ENCODE measurements at places on chromosomes 7 and 10. TPM values are rescaled to one million over a fixed set of nuclear protein-coding genes. Genes with fewer than 3 reads are reported as not detected.

Gene LRRC18
- not detected for total RNA-seq

Gene PKD1L1
- total RNA-seq = under 0.01 TPM

Gene MMD2
- not detected for total RNA-seq

Gene VOPP1
- total RNA-seq = 29.4 TPM

Gene HOXA2
- 0.54 TPM for total RNA-seq

Gene WASHC2C
- total RNA-seq = 14.8 TPM

Gene LHFPL3
- total RNA-seq = not detected

Gene ABHD11
- 11.3 TPM for total RNA-seq

Gene PAPOLB
- under 0.01 TPM for total RNA-seq

Gene CYP3A4
- not detected for total RNA-seq

Gene ECHDC3
- 11.8 TPM for total RNA-seq

DNA sequence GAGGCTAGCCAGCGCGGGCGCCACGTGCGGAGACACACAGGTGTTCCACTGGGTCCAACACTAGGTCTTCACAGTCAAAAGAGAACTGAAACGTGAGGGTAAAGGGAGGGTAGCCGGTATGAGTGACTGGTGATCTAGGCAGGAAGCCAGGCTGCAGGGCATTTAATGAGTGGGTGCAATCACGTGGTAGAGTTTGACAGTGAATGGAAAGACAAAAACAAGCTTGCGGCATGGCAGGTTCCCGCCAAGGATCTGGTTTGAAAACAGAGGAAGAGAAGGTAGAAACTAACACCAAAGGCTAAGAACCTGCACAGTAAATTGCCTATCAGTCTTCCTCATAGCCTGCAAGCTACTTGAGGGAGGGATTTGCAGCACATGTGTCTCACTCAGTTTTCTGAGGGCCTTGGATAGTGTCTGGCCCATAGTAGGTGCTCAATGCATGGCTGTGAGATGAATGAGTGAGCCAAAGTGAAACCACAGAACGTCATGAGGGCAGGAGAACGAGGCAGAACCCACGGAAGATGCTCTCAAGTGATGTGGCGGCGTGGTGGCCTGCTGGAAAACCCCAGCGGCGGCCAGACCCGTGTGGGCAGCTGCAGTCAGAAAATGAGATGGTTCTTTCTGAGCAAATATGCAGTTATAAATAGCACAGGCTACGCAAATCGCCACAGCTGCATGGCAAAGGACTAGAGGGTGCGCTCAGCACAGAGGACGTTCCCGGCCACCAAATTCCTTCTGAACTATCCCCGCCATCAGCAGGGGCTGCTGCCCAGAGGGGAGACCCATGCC, 183.6 kb upstream of the NFE2L3 start:
- DNase-seq = no peak

GRCh38 chr10:100872034-100872791, 40.5 kb upstream of the SLF2 start:
- peak; percentile 69 for DNase-seq

- DNase-seq = no peak
These were observed 29.3 kb downstream of the DYNC2I1 start for GRCh38 chr7:158885624-158886023.

DNA sequence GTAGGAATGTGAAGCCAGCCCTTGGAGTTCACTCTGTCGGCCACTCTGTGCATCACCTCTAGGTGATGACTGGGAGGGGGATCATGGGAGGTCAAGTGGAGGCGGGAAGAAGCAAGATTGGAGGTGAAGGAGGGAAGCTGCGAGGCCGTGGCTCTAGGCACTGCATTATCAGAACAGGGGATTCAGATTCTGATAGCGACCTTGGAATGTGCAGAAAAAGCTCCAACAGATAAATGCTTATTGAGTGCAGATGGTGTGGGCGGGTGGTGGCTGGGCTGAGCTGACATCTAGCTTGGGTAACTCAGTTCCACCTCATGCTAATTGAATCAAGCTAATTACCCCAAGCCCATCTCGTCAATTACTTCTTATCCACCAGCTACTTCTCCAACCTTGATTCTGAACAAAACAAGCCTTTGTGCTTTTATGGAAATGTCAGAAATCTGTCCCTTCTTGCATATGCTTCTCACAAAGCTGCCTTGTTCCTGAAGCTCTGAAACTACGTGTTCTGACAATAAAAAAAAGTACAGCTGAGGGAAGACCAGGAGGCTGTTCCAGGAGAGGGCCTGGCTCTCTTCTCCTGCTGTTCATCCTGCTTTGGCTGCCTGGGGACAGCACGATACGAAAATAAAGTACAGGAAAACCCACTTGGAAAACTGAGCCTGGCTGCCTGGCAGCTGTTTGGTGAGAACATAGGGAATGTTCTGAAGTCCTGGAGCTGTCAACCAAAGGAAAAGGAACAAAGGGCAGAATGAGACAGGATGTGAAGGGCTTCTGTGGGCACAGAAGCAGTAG, 27.5 kb downstream of the STRA8 start:
- DNase-seq = no peak

DNA sequence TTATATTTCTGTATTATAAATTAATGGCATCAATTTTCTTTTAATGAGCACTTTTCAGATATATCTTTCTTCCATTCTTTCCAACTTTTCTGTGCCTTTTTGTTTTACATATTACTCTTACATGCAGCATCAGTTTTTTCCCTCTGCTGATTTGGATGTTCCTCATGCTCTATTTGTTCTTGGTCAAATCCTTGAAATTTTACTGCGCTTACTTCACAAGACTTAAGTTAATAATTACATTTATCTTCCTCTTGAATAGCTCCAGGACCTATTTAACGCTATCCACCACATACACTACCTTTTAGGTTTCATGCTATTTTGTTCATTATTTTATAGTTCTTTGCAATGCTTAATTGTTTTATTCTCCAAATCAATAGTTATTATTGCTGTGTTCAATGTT, 97.6 kb upstream of the CTTNBP2 start:
- no peak for DNase-seq

- no peak for DNase-seq
These were observed 92.9 kb downstream of the CTNNA3 start for GRCh38 chr10:67603086-67603485.

GRCh38 chr10:98274562-98274961, 6.6 kb upstream of the LOXL4 start:
- no peak for DNase-seq

DNA sequence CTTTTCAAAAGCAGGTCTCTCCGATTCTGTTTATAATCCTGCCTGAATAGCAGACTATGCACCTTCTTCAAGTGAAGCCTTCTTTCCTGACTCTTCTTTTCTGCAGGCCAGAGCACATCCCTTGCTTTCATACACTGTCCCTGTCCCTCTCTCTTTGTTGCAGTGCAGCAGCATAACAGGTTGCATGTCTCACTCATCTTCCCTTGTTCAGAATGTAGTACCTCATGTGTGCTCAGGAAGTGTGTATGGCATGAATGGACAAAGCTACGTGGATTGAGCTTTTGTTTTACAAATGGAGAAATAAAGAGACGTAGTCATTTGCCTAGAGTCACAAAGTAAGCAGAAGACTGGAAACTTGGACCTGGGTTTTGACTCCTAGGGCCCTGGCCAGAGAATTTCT, 68.0 kb downstream of the PTPRZ1 start:
- no peak for DNase-seq

DNA sequence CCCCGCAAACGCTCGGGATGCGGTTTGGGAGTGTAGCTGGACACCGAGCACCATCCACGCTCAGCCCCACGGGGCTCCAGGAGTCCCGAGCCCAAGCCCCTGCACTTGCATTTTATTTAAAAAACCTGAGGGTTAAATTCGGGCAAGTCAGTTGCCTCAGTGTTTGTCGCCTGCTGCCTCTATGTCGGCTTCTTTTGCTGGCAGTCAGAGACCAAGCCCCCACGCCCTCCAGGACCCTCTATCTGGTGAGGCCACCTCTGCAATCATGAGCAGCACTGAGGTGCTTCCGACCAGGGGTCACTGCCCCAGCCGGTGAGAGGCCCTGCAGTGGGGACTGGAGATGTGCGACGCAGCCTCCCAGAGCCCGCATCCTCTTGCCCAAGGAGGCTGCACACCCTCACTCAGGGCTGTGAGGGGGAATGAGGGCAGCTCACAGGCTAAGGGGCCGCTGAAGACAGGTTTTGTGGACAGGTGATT, 13.3 kb upstream of the ZNF273 start:
- DNase-seq = no peak

DNA sequence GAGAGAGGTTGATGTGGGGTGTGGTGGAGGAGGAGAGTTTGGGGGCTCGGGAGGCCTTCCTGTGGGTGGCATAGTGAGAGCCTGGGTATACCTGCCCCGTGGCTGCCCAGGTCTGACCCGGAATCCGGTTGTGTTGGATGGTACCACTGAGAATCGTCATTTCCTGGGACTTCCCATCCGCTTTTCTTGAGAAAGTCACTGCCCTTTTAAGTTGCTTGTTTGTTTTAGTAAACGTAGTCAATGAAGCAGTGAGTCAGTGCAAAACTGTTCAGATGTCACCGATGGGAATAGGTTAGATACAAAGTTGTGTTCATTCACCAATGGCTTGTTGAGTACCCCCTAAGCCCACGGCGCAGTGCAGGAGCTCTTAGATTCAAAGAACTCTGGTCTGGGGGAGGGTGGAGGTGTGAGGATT, 285.8 kb downstream of the CAMK1D start:
- DNase-seq = no peak

DNA sequence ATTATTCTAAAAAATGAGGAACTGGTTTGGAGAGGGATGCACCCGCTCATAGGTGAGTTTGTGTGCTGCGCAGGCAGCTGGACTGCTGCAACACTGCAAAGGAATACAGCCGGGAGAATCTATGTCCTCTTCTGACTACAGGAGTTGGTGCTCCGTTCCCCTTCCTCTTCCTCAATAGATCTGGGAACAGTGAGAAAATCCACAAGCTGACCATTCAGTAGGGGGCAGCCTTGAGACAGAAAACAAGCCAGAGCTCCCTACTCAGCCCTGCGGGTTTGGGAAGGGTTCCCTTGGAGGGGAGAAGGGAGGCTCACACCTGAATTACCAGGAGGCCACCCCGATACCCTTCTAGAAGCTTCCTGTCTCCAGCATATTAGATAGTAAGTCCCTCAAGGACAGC, 87.3 kb upstream of the FOXI2 start:
- no peak for DNase-seq

- no peak for DNase-seq
These were observed 11.8 kb downstream of the KAZALD1 start for GRCh38 chr10:101073631-101074030.

DNA sequence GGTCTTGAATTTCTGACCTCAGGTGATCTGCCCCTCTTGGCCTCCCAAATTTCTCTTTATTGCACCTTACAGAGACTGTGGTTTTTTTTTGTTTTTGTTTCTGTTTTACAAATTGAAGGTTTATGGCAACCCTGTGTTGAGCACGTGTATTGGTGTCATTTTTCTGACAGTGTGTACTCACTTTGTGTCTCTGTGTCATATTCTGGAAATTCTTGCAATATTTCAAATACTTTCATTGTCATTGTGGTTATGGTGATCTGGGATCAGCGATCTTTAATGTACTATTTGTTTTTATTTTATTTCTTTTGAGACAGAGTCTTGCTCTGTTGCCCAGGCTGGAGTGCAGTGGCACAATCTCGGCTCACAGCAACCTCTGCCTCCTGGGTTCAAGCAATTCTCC, 89.8 kb downstream of the PRTFDC1 start:
- DNase-seq = no peak

- no peak for DNase-seq
These were observed 13.5 kb downstream of the ING3 start for GRCh38 chr7:120964088-120964487.

GRCh38 chr7:75614401-75614800, 122.3 kb downstream of the SPDYE5 start:
- DNase-seq = no peak

- no peak for DNase-seq
These were observed 47.0 kb upstream of the RASGEF1A start for GRCh38 chr10:43313901-43314300.

- no peak for DNase-seq
These were observed 97.8 kb downstream of the OAT start for GRCh38 chr10:124320778-124321432.

- DNase-seq = no peak
These were observed 26.5 kb downstream of the ANKRD7 start for GRCh38 chr7:118250860-118251494.

- no peak for DNase-seq
These were observed 340.2 kb downstream of the THSD7A start for GRCh38 chr7:11491811-11492210.

DNA sequence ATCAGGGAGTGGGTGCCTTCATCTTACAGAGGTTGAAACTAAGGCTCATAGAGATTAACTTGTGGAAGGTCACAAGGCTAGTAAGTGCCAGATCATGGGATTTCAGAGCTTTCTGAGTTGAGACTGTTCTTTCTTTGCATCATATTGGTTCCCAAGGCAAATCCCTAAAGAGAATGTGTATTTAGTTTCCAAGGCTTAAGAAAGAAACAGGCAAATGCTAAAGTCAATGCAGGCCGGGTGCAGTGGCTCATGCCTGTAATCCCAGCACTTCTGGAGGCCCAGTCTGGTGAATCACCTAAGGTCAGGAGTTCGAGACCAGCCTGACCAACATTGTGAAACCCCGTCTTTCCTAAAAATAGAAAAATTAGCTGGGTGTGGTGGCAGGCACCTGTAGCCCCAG, 19.8 kb downstream of the CDK1 start:
- DNase-seq = no peak

DNA sequence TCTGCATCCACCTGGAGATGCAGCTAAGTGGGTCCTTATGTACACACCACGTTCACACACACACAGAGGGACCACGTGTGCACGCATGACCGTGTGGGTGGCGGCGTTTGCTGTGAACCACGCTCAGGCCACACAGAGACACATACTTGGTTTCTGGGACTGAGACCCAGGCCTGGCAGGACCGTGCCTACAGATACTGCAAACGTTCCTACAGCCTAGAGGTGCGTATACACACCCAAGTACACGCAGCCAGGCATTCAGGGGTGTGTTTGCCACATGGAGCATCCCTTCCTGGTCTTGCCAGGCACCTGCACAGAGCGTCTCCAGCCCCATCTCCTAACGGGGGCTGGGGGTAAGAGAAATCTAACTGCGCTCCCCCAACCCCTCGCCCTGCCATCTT, 49.0 kb upstream of the GTF2IRD1 start:
- no peak for DNase-seq

DNA sequence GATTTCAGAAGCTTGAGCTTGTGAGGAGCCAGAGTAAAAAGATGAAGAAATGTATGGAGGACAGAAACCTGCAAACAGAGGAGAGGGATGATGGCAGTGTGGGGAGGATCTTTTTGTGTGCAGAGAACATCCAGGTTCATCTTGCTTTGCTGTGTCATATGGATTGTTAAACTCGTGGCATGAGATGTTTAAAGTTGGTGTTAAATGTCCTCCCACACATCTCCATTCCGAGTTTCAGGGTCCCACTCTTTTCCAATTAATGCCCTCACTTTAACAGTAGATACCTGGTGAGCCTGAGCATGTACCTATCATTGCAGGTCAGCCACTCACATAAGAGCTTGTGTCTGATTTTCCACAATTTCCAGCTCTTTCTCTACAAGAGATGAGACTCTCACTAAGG, 147.7 kb downstream of the ST7 start:
- DNase-seq = no peak

- no peak for DNase-seq
These were observed 11.4 kb downstream of the ZWINT start for GRCh38 chr10:56349611-56350010.

Measured in hematopoietic multipotent progenitor cell (in vitro differentiated cells).